ENCODE measurements at places on chromosomes 2 and 18.

GRCh38 chr2:43223521-43224001 lies 2.8 kb downstream of the ZFP36L2 start:
- no peak for DNase-seq

DNA sequence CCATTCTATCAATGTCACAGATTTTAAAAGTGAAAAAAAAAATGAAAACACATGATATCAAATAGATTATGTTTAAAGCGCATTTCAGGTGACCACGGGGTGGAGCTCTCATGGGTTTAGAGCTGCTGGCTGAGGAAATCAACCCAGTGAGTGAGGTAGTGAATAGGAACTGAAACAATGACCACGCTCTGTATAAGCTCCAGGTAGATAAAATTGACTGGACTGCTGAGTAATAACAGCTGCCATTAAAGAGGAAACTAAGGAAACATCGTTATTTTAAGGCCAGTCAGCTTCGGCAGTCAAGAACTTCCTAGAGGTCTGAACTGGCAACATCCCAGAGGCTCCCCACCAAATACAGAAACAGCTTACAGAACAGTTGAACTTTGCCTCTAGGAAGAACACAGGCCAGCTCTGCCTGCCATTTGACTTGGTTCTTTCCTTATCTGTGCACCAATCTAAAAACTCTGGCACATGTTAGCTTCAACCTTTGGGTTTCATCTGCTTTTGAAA lies 185.9 kb downstream of the PDE1A start:
- DNase-seq, result no peak

GRCh38 chr2:205022841-205023240 lies 477.6 kb downstream of the PARD3B start:
- no peak for DNase-seq

GRCh38 chr2:10305715-10306114 lies 3.0 kb downstream of the HPCAL1 start:
- DNase-seq, result no peak

DNA sequence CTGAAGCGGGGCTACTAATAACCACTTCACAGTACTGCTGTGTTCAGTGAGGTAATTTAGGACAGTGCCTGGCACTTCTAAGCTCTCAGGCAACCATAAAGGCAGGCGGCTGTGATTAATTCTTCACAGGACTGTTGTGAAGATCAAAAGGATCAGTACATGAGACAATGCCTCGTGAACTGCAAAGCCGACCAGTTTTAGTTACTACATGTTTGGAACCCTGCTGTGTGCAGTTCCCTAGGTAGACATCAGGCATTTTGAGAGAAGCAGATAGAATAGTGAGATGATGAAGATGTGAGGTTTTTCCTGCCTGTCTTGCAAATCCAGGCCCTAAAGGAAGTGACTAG lies 19.1 kb downstream of the EFHD1 start:
- no peak for DNase-seq

- DNase-seq, result no peak
Observed at GRCh38 chr2:88261725-88262124, 91.6 kb downstream of the THNSL2 start.

DNA sequence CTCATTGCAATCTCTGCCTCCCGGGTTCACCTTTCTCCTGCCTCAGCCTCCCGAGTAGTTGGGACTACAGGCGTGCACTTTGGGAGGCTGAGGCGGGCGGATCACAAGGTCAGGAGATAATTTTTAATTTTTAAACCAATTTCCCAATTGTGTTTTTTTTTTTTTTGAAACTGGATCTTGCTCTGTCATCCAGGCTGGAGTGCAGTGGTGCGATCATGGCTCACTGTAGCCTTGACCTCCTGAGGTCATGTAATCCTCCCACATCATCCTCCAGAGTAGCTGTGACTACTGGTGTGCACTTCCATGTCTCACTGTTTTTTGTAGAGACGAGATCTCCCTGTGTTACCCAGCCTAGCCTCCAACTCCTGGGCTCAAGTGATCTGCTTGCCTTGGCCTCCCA lies 49.3 kb downstream of the GLS start:
- DNase-seq, result no peak

DNA sequence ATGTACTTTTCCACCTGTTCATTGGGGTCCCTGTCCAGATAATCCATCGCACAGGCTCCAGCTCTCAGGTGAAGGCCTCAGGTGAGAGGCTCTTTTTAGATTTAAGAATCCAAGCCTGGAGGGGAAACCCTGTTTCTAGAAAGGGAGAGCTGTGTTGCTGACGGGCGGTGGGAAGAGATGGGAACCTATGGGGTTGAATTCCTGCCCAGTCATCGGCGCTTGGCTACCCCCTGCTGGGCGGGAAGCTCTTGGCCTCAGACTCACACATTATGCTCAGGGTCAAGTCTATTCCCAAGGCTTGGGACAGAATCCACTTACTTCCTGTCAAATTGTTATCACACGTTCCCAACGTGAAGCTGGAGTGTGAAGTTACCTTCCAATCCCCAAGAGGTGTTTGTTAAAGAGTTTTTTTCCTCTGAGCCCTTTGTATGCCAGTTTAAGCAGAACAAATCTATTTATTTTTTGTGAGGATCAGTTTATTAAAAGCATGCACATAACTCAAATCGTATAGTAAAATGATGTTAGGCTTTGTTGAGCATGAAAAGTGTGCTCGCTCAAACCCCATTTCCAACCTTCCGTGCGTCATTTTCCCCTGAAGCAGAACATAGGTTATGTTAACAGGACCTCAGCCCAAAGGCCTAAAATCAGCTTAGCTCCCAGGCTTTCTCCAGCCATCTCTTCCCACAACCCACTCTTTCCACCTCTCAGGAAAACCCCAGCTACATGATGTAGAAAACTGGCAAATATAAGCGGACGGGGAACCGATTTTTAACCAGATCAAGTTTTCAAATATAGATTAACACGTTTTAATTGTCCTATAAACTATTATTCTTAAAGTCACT lies 181.7 kb upstream of the ETAA1 start:
- DNase-seq, result no peak

- DNase-seq, result no peak
Observed at GRCh38 chr2:88563129-88563528, 64.1 kb downstream of the EIF2AK3 start.

DNA sequence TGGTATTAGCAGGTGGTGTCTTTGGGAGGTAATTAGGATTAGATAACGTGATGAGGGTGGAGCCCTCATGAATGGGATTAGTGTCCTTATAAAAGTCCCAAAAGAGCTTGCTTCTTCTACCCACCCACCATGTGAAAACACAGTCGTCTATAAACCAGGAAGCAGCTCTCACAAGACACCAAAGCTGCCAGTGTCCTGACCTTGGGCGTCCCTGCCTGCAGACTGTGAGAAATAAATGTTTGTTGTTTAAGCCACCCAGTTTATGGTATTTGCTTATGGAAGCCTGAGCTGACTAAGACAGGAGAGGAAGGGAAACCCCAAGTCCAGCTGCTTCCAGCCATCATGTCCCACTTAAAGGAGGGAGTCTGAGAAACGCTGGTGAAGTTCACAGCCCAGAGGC lies 13.6 kb downstream of the ADI1 start:
- no peak for DNase-seq

All from CMK (cell line).